Panc1 (cell line): ENCODE measurements at places on chromosomes 5 and 9. TPM values are rescaled to one million over a fixed set of nuclear protein-coding genes. Genes with fewer than 3 reads are reported as not detected.

DNA sequence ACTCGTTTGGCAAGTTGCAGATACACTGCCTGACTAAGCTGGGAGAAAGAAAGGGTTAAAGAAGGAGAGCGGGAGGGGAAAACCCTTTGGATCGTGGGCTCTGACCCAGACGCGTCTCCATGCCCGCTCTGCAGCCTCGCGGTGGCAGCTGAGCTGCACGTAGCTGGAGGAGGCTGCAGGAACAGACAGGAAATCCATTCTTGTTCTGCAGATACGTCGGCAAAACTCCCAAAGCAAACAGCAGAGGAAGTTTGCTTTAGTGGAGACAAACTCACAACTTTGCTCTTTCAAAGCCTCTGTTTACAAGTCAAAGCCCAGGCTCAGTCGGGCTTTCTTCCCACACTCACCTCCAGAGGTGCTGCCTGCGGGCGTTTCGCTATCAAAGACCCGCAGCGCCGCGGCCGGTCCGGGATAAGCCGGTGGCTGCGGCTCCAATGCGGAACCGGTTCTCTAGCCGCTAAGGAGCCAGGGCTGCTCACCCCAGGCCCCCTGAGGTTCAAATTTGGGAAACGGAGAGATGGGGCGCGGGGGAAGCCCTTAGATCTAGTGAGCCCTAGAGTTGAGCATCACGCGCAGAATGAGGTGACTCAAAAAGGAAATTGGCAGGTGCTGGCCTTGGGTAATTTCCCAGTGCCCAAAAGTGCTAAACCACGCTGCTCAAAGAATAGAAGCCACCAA is 60.7 kb downstream of the MAT2B start:
- DNase-seq = no peak

- DNase-seq = no peak
Observed at GRCh38 chr5:161507591-161507990, 38.9 kb downstream of the GABRB2 start.

GRCh38 chr9:5529683-5530221 is 19.4 kb downstream of the PDCD1LG2 start:
- DNase-seq = no peak

GRCh38 chr5:125564317-125564975 is 818.0 kb upstream of the ZNF608 start:
- no peak for DNase-seq

- DNase-seq = no peak
Observed at GRCh38 chr5:71471193-71471592, 15.7 kb downstream of the BDP1 start.

DNA sequence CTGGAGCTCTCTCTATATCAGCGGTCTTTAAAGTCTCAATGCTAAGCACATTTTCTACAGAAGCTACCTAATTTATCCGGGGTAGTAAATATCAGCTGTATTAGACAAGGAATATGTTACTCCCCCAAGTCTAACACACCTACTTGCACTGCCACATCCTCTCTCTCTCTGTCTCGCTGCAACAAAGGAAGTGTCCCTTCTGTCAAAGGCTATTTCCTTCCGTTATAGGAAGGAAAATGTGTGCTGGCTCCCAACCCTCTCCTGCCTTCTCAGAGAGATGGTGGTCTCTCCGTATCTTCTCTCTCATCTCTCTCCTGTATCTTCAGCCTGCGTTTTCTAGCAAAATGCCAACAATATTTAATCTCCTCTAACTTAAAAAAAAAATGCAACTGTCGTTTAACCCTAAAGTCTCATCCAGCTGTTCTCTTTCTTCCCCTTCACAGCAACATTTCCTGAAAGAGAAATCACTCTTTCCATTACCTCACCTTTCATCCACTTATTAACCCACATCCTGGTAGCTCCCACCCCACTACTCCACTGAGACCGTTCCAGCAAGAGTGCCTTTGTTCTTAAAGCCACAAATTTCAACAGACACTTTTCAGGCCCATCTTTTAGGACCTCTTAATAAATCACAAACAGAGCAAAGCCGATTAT is 2.3 kb downstream of the TTF1 start:
- DNase-seq = no peak

DNA sequence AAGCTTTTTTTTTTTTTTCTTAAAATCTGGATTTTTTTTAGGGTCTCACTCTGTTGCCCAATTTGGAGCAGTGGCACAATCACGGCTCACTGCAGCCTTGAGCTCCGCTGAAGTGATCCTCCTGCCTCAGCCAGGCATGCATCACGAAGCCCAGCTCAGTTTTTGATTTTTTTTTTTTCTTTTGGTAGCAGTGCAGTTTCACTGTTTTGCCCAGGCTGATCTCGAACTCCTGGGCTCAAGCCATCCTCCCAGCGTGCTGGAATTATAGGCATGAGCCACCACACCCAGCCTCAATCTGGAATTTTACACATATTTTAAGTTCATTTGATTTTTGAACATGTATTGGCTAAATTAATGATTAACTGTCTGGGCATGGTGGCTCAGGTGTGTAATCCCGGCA is 36.3 kb downstream of the TRIO start:
- no peak for DNase-seq

GRCh38 chr5:71573591-71573990 is 13.5 kb upstream of the MCCC2 start:
- no peak for DNase-seq

DNA sequence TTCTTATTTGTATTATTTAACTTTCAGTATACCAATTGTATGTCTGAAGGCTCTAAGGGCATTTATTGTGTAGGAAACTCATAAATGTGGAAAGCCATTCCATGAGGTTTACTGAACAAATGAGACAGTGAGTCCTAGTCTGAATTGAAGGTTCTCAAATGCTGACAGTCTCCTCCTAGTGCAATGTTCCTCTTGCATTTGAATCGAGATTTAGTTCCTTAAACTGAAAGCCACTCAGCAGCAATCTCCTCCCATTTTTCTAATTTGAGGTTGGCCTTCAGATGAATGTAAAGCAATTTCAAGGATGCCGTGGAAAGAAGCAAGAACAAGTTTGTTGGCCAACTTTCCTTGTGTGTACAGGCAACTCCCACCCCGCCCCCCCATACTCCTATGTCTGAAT is 493.2 kb upstream of the KLF4 start:
- no peak for DNase-seq

GRCh38 chr9:112777914-112778313 is 27.4 kb downstream of the SNX30 start:
- no peak for DNase-seq

- no peak for DNase-seq
Observed at GRCh38 chr9:71758785-71759184, 9.5 kb downstream of the CEMIP2 start.

GRCh38 chr5:120236360-120236759 is 227.7 kb upstream of the PRR16 start:
- no peak for DNase-seq

GRCh38 chr5:139104577-139105276 is 93.4 kb downstream of the SIL1 start:
- DNase-seq = no peak

DNA sequence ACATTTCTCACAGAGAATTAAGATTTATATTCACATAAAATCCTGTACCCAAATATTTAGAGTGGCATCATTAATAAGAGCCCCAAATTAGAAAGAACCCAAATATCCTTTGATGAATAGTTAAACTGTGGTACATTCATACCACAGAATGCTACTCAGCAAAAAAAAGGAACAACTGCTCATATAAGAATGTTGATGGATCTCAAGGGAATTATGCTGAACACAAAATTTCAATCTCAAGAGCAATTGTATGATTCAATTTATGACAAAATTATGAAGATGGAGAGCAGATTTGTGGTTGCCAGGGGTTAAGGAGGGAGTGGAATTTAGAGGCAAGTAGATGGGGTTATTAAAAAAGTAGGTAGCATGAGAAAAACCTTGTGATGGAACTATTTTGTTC is 4.5 kb upstream of the PAIP1 start:
- DNase-seq = no peak

DNA sequence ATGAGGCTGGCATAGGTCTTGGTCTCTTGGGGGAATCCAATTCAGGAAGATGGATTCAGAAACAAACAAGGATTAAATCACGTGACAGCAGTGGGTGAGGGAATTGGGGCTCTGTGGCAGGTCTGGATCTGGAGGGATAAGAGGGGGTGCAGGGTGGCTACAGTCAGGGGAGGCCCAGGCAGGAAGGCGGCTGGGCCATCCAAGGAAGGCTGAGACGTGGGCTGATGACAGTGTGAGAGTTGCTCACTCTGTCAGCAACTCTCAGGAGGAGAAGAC is 65.8 kb upstream of the COL5A1 start:
- no peak for DNase-seq

Gene TAS2R1
- total RNA-seq = not detected

Gene PTGES
- total RNA-seq = 1.1 TPM

Gene SLC6A19
- total RNA-seq = 0.23 TPM

Gene SPAG8
- 0.90 TPM for total RNA-seq

Gene AK3
- total RNA-seq = 15.9 TPM

Gene OBP2B
- total RNA-seq = not detected

Gene CYLC2
- not detected for total RNA-seq

Gene GGTA1
- not detected for total RNA-seq

Gene CCNJL
- total RNA-seq = 35.0 TPM

Gene BTNL3
- not detected for total RNA-seq

Gene ERAP2
- total RNA-seq = 15.5 TPM
